ENCODE measurements at places on chromosomes 11 and 22.
A peak's percentile ranks its signal among the peaks of the same experiment; 100 is the strongest.

- DNase-seq, result no peak
These were observed 20.7 kb downstream of the PDHX start for GRCh38 chr11:34936945-34937629.

DNA sequence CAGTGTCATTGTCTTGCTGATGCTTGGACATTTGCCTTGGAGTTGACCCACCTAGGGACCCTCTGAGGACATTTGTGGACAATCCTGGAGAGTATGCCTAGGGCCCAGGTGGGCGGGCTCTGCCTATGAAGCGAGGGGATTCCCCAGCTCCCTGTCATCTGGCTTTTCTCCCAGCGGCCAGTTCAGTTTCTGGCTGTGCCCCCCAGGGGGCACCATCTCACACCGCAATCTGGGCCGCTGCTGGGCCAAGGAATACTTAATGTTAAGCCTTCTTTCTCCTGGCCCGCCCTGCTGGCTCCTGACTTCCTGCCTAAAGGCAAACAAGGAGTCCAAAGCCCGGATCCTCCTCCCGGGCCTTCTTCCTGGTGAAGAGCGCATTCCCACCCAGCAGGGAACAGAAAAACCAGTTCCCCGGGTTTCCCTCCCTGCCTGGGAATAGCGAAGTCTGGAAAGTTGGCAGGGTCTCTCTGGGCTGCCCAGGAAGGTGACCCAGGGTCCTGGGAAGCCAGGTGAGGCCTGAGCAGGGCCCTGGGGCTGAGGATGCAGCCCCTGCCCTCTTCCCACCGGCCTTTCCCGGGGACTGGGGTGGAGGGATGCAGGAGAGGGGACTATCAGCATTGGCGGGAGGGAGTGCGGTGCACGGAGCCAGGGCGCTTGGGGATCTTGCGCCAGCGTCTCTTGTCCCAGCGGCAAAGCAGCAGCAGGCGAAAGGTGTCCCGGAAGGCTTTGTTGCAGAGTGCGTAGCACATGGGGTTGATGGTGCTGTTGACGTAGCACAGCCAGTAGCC lies 11.9 kb downstream of the CHRM1 start:
- DNase-seq, result peak; percentile 92

- DNase-seq, result no peak
These were observed 77.0 kb upstream of the DDI1 start for GRCh38 chr11:103959279-103959942.

DNA sequence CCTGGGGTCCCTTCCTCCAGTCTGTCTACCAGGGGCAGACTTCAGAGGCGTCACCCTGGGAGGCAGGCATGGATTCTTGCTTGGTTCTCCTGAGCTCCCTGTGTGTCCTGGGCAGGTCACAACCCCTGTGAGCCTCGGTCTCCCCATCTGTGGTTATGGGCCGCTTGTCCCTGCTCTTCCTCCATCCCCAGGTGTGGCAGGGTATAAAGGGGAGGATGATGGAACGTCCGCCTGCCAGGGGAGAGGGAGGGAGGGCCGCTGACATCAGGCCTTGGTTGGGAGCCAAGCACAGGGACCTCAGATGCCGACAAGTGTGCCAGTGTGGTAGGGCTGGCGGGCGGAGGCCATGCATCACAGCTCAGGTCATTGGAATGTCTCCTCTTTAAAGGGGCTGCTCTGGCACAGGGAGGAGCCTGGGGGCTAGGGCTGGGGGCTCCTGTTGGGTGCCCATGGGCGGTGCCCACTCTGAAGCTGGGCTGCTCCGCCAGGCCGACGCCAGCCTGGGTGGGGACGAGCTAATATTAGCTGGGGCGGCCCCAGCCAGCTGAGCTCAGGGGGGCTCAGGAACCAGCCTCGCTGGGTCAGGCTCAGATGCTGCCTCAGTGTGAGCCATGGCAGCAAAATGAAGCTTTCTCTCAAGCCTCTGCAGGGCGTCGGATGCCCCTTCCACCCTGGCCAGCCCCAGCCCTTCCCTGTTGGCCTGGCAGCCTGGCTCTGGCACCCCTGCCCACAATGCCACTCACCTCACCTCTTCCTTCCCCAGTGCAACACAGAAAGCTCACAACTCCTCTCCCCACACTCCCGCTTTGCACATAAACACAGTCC lies 12.8 kb downstream of the KCNC1 start:
- DNase-seq, result no peak

- no peak for DNase-seq
These were observed 292.0 kb downstream of the NTM start for GRCh38 chr11:131662317-131662972.

GRCh38 chr11:94303966-94304958 lies at the start of gene IZUMO1R:
IZUMO1R (plus strand) TSS chr11:94304580; CDS start chr11:94305637, 1,057 bp downstream.
- no peak for DNase-seq

GRCh38 chr11:134276396-134277182 lies 410 bp downstream of the GLB1L3 start:
- no peak for DNase-seq

- peak; percentile 97 for DNase-seq
These were observed at the start of gene TIGD3 for GRCh38 chr11:65354265-65355012. TIGD3 (plus strand) TSS chr11:65354751; CDS start chr11:65355809, 1,058 bp downstream.

- no peak for DNase-seq
These were observed 83.9 kb downstream of the NCAM1 start for GRCh38 chr11:113045146-113045545.

GRCh38 chr11:72239313-72239848 lies 4.6 kb downstream of the PHOX2A start:
- DNase-seq, result peak; percentile 70

DNA sequence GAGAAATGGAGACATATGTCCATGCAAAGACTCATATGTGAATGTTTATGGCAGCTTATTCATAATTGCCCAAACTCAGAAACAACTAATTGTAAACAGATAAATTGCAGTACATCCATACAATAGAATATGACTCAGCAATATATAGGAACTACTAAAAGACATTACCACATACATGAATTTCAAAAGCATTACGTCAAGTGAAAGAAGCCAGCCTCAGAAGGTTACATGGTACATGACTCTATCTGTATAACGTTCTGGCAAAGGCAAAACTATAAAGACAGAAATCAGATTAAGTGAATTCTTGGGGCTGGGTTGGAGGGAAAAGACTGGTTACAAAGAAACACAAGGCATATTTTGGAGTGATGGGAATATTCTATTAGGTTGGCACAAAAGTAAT lies 7.2 kb downstream of the KCTD21 start:
- no peak for DNase-seq

DNA sequence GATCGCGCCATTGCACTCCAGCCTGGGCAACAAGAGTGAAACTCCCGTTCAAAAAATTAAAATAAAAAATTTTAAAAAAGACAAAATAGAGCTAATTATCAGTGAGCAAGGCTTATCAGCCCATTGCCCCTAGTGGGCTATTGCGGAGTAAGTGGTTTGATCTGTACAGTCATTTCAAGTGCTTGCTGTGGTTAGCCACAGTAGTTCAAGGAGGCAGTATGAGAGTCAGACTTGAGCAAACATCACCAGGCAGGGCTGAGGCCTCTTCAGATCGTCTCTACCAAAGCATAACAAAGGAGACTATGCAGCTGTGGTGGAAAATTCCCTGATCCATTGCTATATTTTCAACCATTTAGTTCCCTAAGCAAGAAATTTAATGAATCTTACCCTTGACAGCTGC lies 4.3 kb upstream of the SBF2 start:
- no peak for DNase-seq

GRCh38 chr11:64585150-64585549 lies 5.9 kb upstream of the SLC22A12 start:
- no peak for DNase-seq

DNA sequence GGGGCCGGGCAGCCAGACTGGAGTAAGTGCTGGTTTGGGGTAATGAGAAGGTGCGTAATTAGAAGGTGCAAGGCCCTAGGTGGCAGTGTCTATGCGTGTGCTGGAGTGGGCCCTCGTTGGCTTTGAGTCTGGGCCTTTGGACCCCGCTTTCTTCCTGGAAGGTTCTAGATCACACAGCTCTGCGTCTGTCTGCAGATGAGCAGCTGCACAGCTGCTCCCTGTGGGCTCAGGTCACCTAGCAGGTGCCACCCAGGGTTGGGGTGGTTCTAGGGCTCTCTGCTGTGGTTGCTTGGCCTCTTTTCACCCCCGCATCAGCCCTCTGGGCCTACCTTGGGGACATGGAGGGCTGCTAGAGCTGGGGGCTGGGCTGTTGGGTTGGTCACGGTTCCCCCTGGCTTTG lies 10.3 kb downstream of the RELT start:
- DNase-seq, result no peak

DNA sequence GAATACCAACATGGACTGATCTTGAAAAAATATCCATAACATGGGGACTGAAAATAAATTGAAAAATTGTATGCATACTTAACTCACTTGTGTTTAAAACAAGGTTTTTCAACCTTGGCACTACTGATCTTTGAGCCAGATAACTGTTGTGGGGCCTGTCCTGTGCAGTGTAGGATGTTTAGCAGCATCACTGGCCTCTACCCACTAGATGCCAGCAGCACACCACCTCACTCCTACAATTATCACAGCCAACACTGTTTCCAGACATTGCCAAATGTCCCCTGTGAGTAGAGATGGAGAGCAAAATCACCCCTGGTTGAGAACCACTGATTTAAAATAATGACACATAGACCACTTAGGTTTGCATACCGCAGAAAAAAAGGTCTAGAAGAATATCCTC lies 45.0 kb upstream of the SLC1A2 start:
- no peak for DNase-seq

GRCh38 chr11:79076526-79077115 lies 364.2 kb downstream of the TENM4 start:
- DNase-seq, result peak; percentile 69

- no peak for DNase-seq
These were observed 9.0 kb upstream of the APOBEC3A start for GRCh38 chr22:38948181-38948940.

GRCh38 chr11:122085712-122086111 lies 30.3 kb downstream of the BLID start:
- DNase-seq, result no peak

DNA sequence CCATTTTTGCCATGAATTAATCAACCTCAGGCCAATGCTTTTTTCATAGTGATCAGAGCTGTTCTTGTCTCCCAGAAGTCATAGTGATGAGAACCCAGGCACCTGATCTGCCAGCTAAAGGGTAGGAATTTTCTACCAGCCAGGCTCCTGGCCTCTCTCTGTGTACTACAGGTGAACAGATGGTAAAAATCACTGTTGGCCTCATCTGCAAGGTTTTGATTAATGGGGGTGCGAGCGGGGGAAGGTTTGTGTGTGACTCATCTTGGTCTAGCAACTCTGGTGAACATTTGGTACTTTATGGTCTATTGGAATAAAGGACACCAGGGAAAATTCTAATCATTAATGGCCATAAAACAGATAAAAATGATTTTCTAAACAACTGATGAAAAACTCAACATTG lies 14.4 kb upstream of the APOL4 start:
- no peak for DNase-seq

GRCh38 chr22:22218302-22218701 lies 26.3 kb upstream of the VPREB1 start:
- DNase-seq, result no peak

- no peak for DNase-seq
These were observed 20.7 kb downstream of the GRIK4 start for GRCh38 chr11:120532082-120532831.

DNA sequence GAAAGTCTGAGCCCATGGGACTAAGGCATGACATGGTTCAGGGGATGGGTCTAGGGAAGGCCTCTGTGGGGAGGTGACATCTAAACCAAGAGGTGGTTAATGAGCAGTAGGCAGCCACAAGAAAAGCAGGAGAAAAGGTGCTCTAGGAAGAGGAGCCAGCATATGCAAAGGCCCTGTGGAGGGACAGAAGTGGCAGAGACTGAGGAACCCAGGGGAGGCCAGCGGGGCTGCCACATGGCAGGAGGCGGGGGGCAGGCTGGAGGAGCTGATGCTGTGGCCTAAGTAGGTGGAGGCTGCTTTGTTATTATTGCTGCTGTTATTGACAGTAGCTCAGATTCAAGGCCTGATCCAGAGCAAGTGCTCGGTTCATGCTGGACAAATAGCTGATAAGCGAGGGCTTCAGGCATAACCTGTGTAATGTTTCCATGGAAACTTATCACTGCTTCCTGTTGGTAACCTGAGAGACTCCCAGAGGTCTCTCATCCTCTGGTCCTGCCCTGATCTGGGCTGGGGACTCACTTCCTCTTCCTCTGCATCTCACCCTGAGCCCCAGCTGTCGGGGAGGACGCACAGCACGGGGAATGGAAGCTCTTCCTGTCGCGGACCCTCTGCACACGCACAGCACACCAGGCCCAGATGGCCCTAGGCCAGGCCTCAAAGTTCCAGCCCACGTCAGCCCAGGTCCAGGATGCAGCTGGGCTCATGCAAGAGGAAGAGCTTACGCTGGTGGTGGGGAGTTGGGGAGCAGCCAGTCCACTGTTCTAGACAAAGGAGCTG lies 75.2 kb upstream of the TP53I11 start:
- peak; percentile 44 for DNase-seq

DNA sequence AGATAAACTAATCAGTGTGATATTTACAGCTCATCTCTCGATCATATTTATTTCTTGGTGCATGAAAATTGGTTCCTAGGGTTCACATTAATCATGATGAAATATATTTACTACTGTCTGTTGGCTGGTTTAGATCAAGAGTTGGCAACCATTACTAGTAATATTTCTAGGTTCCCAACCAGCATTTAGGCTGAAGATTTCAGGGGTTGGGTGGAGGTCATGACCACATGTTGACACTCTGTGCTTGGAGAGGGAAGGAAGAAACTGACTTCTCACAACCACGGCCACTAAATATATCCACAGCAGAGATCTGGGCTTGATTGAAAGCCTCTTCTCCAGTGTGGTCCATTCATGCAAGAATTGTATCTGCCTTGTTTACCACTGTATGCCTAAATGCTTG lies 87.9 kb downstream of the ALX4 start:
- DNase-seq, result no peak

DNA sequence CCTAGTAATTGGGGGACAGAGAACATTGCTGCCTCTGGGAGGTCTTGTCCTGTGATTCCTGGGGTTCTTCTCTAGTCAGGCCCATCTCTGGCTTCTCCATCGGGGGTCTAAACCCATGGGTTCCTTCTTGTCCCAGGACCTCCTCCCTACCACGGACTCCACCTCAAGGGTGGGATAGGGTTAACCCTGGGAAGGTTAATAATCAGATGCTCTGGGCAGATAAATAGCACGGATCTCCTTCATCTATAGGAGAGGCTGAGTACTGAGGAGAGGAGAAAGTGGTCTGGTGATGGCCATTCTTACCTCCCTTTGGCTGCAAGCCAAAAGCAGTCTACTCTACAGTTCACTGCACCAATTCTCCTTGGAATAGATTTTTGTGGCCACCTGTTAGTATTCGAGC lies 10.5 kb downstream of the HEPHL1 start:
- no peak for DNase-seq
